CD4-positive, alpha-beta T cell treated with Interleukin-1 beta for 1 hour (primary cell): ENCODE measurements at places on chromosomes 2 and 18.
A peak's percentile ranks its signal among the peaks of the same experiment; 100 is the strongest.

GRCh38 chr2:207970826-207971180, 54.5 kb downstream of the PLEKHM3 start:
- DNase-seq, result no peak

DNA sequence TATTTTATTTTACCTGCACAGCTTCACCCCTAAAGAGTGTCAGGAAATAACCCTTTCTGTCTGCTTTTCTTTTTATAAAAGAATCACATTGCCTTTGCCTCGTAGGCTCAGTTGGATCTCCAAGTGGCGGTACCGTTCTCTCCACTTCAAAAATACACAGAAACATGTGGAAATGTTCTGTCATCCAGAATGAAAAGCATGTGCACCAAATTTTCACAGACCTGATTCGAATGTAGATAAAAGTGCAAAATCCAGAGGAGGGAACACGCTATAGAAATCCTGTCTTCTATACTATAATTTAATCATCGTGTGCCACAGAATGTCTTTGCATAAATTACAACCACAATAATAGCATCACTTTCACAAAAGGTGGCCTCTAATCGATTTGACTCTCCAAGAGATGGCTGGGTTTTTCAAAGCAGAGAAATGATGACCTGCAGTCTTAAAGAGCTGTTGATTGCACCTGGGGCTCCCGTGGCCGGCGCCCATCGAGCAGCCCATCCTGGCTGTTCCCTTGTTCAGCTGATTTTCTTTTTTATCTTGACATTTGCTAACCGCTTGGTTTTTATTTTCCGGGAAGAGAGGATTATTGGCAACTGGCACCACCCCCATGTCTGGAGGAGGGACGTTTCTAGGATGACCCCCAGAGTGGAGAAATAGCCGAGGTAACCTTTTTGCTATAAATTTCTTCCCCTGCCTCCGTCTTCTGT, 290.2 kb downstream of the SOX11 start:
- DNase-seq, result no peak

DNA sequence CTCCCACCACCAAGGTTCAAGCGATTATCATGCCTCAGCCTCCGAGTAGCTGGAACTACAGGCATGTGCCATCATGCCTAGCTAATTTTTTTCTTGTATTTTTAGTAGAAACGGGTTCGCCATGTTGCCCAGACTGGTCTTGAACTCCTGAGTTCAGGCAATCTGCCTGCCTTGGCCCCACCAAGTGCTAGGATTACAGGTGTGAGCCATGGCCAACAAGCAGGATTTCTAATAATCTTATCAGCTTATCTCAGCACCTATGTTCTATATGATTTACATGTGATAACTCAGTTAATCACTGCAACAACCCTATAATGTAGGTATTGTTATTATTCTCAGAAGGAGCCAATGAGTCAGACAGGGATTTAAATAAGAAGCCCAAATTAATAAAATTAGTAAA, 80.3 kb downstream of the GORASP2 start:
- no peak for DNase-seq

DNA sequence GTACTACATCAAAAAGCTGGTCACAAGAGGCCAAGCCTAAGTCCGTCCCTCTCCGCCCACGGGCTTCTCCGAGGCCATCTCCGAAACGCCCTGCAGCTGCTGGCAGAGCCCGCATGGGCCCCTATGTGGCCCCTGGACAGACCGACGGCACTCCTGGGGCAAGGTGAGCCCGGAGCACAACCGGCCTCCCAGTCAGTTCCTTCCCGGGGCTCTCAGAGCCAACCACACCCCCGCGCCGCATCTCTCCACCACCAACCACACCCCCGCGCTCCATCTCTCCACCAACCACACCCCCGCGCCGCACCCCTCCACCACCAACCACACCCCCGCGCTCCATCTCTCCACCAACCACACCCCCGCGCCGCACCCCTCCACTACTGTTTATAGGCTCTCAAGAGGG, 93.5 kb downstream of the ZNF516 start:
- no peak for DNase-seq

GRCh38 chr2:232668805-232669444, 28.2 kb upstream of the GIGYF2 start:
- no peak for DNase-seq

GRCh38 chr2:241853651-241854341, 4.9 kb downstream of the PDCD1 start:
- DNase-seq, result no peak

DNA sequence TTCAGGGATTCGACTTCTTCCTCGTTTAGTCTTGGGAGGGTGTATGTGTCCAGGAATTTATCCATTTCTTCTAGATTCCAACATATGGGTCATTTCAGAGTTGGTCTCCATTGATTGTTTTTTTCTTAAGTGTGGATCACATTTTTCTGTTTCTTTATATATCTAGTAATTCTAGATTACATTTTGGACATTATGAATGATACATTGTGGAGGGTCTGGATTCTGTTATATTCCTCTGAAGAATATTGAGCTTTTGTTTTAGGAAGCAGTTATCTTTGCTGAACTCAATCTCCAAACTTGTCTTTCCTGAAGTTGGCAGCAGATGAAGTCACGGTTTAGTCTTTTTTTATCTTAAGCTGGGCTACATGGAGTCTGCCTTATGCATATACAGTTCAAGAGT, 9.3 kb downstream of the FAM228B start:
- DNase-seq, result no peak

GRCh38 chr2:239215136-239215925, 185.5 kb downstream of the HDAC4 start:
- DNase-seq, result no peak

GRCh38 chr2:120489023-120489422, 143.1 kb downstream of the INHBB start:
- no peak for DNase-seq

GRCh38 chr2:153967248-153967973, 95.7 kb downstream of the GALNT13 start:
- DNase-seq, result no peak

DNA sequence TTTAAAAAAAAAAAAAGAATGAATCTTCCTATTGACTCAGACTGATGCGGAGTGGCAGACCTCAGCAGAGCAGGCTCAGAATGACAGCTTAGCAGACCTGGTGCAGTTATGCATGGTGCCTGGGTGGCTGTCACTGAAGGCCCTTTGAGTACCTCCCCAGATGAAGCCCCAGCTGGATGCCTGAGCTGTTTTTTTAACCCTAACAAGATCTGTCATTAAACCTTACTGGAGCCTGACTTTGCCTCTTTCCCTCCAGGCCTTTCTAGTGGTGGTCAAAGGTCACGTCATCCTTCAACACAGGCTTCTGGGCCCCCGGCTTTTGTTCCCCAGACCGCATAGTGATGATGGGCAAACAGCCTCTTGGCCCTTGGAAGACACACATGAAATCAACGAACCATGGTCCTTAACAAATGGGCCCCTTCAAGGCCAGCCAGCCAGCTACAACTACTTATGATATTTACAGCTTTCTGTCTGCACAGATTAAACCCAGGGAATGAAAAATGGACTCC, 138.3 kb upstream of the CYP1B1 start:
- DNase-seq, result no peak

DNA sequence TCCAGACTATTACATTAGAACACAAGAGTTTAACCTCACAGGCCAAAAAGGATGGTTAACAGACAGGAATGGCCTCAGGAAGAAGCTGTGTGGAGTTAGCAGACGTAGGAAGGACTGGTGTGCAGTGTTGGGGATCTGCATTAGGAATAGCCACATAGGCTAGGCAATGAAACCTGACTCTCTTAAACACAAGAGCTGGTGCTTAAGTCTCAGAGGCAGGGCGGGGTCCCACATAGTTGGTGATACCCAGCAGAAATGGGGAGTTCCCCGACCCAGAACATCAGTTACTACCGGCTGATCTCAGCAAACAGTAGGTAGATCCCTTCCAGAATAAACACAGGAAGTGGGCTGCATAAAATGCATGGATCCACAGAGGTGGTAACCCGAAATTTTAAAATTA, 64.1 kb downstream of the CCDC93 start:
- no peak for DNase-seq

- no peak for DNase-seq
Observed at GRCh38 chr2:111160758-111161157, 40.0 kb downstream of the BCL2L11 start.

GRCh38 chr2:59804732-59805131, 748.7 kb downstream of the BCL11A start:
- DNase-seq, result no peak

- DNase-seq, result peak; percentile 76
Observed at GRCh38 chr2:9753276-9753600, 90.0 kb upstream of the TAF1B start.

- no peak for DNase-seq
Observed at GRCh38 chr2:212811036-212811805, 272.6 kb upstream of the ERBB4 start.

DNA sequence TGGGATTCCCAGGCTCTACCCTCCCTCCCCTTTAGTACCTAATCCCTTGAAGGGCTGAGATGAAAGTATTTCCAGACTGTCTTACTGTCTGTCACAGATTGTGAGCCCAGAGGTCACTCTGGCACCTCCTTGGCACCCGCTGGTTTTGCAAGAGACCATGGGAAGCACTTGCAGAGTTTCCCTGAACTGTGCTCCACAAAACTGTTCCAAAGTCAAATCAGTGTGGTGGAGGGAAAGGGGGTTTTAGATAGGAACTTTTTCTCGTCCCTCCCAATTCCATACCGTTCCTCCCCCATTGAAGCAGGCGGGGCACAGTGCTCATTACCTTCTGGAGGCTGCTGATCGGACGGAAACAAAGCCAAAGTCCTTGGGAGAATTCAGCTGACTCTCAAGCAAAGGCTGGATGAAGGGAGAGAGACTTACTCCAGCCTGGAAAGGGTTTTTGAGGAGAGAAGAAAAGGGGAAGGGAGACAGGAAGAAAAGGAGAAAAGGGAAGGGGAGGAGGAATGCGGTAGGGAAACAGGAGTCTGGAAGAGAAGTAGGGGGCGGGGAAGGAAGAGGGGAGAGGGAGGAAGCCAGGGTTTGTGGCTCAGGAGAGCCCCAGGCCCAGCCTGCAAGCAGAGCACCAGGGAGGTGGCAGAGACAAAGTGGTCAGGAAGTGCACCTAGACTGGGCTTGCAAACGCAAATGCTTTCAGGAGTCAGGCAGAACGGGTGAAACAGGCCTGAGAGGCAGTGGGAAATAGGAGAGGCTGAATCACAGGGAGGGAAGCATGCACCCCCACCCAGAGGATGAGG, 88.4 kb upstream of the SP3 start:
- no peak for DNase-seq

- DNase-seq, result no peak
Observed at GRCh38 chr2:220811952-220812570, 760.0 kb downstream of the EPHA4 start.

DNA sequence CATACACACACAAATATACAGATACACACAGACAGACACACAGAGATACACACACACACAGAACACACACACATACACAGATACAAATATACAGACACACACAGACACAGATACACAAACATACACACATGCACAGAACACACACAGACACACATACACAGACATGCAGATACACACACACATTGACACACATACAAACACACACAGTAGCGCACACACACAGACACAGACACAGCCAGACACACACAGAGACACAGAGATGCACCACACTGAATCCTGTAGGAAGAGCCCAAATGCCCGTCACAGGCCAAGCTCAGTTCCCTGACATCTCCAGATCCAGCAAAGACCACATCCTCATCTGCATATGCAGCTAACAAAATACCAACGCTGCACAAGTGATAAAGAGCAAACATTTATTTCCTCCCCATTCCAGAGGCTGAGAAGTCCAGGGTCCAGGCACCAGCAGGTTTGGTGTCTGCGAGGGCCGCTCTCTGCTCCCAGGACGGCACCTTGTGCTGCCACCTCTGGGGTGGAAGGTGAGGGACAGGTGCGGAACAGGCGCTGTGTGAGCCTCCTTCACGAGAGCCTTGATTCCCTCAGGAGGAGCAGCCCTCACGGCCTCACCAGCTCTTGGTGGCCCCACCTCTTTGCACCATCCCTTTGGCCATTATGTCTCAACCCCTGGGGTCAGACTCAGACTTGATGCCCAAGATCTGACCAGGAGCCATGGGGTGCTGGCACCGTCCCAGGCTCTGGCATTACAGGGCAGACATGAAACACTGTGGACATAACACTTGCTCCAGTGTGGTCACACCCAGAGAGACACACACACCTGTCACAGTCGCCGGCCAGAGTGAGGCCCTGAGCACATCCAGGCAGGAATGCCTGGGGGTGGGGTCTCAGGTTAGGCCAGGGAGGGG, 108.7 kb downstream of the NDUFA10 start:
- DNase-seq, result no peak

GRCh38 chr2:181924336-181924735, 32.8 kb downstream of the ITPRID2 start:
- no peak for DNase-seq

DNA sequence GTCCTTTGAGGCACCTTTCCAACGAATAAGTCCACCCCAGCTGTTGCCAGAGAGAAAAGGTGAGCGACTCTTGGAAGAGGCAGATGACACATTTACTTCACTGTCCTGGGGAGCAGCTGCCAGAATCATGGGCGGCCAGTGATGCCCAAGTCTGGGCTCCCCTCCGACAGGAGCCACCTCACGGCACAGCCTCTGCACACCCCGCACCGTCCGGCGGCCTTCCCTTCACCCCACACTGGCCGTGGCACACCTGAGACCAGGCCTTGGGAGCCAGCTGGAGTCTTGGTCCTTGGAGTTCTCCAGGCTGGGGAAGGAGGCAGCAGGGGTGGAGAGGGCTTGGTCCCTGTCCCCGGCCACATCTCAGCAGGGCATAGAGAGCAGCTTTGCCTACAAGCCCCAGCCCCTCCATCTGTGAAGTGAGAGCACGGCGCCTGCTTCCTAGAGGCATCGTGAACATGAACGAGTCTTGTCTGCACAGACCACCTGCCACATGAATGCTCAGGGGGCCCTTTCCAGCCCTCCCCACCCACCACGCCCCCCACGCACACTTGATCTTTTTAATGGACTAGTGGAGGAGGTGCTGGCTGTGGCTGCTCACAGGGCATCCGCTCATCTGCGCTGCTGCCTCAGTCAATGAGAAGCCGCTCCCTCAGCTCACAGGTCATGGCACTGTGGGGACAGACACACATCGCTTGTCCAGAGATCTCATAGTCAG, 400.2 kb upstream of the MYT1L start:
- no peak for DNase-seq

DNA sequence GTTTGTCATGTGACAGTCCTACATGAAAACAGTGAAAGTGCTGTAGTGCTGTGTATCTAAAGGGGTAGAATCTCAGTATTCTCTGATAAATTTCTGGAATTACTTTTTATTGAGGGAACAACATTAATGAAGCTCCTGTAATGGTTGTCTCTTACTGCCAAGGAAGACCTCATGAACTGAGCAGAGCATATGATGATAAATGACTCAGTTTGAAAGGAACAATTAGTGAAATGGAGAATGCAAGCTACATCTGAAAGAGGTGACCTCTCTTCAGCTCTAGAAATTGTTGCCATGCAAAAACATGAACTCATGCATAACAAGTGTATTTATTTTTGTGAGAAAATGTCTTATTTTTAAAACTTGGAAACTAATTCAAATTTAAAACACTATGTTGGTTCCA, 93.6 kb downstream of the SCN9A start:
- no peak for DNase-seq

GRCh38 chr2:237878321-237879057, 19.1 kb downstream of the RAMP1 start:
- no peak for DNase-seq
